SJCRH30 (cell line): ENCODE measurements at places on chromosomes 2 and 18. TPM values are rescaled to one million over a fixed set of nuclear protein-coding genes. Genes with fewer than 3 reads are reported as not detected.

DNA sequence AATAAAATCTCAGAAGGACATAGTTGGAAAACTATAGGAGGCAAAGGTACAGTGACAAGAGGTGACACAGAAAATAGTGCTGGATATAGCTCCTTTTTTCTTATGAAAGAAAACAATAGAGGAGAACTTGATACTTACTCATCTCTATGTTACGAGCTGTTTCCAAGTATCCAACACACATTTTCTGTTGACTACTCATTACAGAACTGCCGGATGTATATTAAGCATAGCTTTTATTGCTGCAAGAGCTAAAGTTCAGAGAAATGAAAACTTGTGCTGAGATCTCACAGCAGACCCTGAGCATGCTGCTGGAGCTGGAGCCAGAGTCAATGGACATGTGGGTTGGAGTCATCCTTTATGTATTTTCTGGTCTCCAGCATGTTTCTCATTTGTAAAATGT, 210.0 kb upstream of the NT5C1B start:
- H3K4me1 ChIP-seq = no peaks in the 10 kb centered on the region
- 0 out of 2 replicates have a peak, but pooled peaks cover 6% of the 10 kb centered on the region for H3K27me3 ChIP-seq
- H3K27ac ChIP-seq = no peak overlapping the region

The B3GNT7 gene
- 0.04 TPM in 1 of 2 replicates, not detected in the other for total RNA-seq

DNA sequence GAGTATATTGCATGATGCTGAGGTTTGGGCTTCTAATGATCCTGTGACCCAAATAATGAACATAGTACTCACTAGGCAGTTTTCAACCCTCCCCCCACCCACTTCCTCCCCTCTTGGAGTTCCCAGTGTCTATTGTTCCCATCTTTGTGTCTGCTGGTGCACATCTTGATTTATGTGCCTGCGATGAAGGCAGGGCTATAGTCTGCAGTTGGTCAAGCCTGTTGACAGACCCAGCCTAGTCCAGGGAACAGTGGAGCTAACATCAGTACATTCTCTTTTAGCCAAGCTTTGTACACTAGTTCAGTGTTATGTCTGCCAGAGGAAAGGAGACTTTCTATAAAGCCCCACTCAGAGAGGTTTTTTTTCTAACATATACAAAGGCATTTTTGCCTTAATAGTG, 287.6 kb downstream of the CPS1 start:
- no peak overlapping the region for H3K4me3 ChIP-seq
- H3K4me1 ChIP-seq = no peaks in the 10 kb centered on the region
- no peak for DNase-seq
- no peaks in the 10 kb centered on the region for H3K36me3 ChIP-seq

DNA sequence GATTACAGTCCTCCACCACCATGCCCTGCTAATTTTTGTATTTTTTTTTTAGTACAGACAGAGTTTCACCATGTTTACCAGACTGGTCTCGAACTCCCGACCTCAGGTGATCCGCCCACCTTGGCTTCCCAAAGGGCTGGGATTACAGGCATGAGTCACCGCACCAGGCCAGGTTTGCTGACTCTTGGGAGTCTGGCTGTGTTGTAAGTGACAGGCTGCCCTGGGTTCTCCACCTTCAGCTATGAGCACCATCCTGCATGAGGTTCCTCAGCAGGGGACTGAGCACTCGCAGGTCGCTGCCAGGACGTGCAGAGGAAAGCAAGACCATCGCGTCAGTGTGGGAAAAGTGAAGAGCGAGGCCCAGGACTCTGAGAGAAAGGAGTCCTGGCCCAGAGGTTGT, 112.6 kb upstream of the NDUFV2 start:
- DNase-seq = no peak
- no peaks in the 10 kb centered on the region for H3K4me1 ChIP-seq

The B3GNT2 gene
- total RNA-seq = 13.6 and 15.8 TPM in 2 replicates
